ENCODE measurements at places on chromosomes 12 and 14.

DNA sequence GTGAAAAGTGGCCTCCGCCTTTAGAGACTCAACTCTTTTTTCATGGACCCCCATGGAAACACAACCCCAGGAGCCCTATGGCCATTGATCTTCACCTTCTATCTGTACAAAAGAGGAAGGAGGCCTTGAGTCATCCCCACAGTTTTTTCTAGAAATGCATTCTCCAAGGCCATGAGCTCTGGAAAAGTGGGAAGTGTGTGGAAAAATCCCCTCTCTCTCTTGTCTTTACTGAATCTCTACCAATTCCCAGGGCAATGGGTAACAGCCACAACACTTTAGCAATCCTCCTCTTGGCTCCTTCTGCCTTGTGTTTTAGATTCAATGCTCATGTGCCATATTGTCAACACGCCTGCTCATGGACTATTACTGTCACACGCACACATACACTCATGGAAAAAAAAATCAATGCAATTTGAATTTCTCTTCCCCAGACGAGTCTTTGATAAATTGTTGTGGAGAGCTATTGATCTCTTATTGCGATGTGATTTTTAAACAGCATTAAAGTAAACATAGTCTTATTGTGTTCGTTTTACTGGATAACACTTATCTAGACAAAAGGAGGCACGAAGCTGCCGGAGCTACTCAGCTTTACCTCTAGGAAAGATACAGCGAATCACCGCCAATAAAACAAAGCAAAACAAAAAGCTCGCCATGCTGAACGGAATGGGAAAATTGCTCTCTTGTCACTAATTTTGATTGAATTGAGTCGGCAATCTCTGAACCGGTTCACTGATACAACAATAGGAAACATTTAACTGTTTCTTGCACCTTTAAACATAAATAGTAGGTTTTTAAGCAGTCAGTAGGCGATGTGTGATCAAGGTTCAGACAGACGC, 260.3 kb downstream of the VRK1 start:
- no peak overlapping the region for H3K27ac ChIP-seq
- H3K36me3 ChIP-seq, result no peaks in the 10 kb centered on the region
- no peak for DNase-seq
- no peak overlapping the region for H3K4me3 ChIP-seq
- H3K4me1 ChIP-seq, result peaks cover 6% of the 10 kb centered on the region

GRCh38 chr12:117114784-117115183, 15.6 kb upstream of the TESC start:
- peaks cover 27% of the 10 kb centered on the region for H3K4me1 ChIP-seq
- H3K36me3 ChIP-seq, result no peaks in the 10 kb centered on the region
- no peak for DNase-seq
- H3K27me3 ChIP-seq, result no peaks in the 10 kb centered on the region

DNA sequence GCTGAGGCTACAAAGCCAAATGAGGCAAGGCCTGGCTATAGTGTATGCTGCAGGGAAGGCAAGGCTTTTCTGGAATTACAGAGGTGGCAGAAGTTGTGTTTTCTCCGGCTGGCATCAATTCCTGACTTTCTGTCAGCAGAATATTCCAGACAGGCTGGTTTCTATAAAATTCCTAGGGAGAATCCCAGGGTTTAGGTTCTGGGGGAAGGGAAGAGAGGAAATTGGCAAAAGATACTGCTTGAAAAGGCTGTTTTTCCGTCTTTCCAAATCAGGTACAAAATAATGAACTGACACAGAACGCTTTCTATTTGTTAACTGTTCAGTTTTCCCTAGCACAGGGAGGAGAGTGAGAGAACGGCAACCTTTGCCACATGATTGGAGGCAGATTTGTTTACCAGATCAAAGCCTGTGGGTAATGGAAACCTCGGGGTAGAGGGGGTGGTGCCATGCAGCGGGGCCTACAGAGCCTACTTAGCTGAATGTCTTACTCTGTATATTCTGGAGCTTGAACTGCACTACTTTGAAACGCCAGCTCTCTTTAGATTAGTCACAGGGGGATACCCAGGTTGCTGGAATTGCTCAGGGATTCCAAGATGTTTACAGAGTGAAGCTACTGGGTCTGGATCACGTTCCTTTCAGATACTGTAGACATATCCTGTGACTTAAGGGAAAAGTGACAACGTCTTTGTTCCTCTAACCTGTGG, 65.8 kb upstream of the DACT1 start:
- no peak overlapping the region for H3K27ac ChIP-seq
- H3K4me1 ChIP-seq, result no peaks in the 10 kb centered on the region
- no peaks in the 10 kb centered on the region for H3K27me3 ChIP-seq
- DNase-seq, result no peak
- no peaks in the 10 kb centered on the region for H3K36me3 ChIP-seq
- H3K4me3 ChIP-seq, result no peak overlapping the region

DNA sequence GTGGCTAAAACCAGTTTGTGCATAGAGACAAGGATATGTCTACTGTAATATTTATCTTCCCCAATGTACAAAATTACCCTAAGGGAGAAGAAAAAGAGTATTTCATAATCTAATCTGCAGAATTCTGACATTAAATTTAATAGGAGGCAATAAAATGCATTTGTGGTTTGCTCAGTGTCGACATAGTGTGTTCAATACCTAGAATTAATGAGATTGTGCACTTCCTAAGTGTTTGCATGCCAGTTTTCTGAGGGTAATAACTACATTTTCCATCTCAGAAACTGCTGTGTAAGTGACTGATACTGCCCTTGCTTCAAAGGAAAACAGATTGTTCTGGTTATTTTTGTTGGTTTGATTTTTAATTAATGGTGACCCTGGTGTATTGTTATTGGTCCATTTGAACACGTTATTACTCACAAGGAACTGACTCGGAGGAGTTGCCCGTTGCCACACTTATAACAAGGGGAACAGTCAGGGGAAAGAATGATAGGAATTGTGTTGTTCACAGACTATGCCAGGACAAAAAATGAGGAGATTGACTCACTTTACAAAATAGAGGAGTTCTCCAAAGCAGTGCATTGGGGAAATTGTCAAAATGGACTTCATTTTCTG, 960.3 kb upstream of the TMEM132C start:
- H3K4me3 ChIP-seq, result no peak overlapping the region
- H3K27me3 ChIP-seq, result peaks cover 69% of the 10 kb centered on the region
- H3K27ac ChIP-seq, result no peak overlapping the region

GRCh38 chr12:75863533-75863932, 168.0 kb downstream of the PHLDA1 start:
- no peak overlapping the region for H3K27ac ChIP-seq
- DNase-seq, result no peak
- peaks cover 3% of the 10 kb centered on the region for H3K4me1 ChIP-seq
- H3K36me3 ChIP-seq, result no peaks in the 10 kb centered on the region

DNA sequence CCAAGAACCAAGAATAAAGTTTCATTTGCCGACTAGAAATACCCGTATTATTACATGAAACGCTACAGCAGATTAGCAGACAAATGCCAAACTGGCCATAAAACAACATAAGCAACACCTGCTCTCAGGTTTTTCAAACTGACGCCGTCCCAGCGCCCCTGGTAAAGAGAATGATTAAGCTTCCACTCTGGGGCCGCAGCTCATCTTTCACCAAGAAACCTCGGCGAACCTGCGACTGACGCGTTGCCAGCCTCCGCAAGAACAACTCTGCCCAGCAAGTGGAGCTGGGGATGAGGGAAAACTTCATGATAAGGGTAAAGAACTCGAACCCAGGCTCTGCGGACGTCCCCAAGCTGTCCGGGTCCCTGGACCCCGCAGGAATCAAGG, 530 bp downstream of the ARL1 start:
- no peak for DNase-seq
- peaks cover 6% of the 10 kb centered on the region for H3K36me3 ChIP-seq
- no peaks in the 10 kb centered on the region for H3K27me3 ChIP-seq
- peak overlapping the region; percentile 96 for H3K27ac ChIP-seq
- H3K4me1 ChIP-seq, result peaks cover 39% of the 10 kb centered on the region

- peak overlapping the region; percentile 76 for H3K4me3 ChIP-seq
- DNase-seq, result no peak
- H3K36me3 ChIP-seq, result no peaks in the 10 kb centered on the region
- no peaks in the 10 kb centered on the region for H3K27me3 ChIP-seq
These were observed 122.4 kb downstream of the TSPAN9 start for GRCh38 chr12:3199551-3200031.

DNA sequence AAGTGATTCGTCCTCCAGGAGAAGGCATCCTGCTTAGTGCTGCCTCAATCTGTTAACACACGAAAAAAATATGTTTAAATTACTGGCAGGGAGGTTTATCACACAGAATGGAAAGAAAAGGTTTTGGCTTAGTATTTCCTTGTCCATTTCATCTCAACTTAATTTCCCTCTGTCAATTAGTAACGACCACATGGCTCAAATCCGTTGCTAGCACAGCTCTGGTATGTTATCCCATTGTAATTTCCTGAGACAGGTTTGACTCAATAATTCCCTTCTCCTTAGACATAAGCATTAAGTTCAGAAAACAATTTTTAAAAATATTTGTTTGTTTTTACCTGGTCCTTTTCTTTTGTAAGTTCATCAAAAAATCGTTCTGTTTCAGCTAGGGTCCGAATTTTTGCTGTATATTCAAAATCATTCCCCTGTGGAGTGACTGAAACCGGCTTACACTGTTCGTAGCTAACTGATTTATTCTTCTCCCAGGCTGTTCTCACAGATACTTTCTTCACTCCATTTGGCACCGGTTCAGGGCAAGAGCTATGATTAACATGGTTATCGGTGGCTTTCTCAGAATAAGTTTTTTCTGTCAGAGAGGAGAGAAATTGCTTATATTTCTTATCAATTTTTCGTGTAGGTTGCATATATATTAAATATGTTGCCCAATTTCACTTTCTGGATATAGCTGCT, 10.1 kb upstream of the PITPNM2 start:
- H3K4me1 ChIP-seq, result no peaks in the 10 kb centered on the region
- DNase-seq, result no peak
- H3K36me3 ChIP-seq, result peaks cover 67% of the 10 kb centered on the region
- no peak overlapping the region for H3K4me3 ChIP-seq
- H3K27me3 ChIP-seq, result no peaks in the 10 kb centered on the region
- H3K27ac ChIP-seq, result no peak overlapping the region

DNA sequence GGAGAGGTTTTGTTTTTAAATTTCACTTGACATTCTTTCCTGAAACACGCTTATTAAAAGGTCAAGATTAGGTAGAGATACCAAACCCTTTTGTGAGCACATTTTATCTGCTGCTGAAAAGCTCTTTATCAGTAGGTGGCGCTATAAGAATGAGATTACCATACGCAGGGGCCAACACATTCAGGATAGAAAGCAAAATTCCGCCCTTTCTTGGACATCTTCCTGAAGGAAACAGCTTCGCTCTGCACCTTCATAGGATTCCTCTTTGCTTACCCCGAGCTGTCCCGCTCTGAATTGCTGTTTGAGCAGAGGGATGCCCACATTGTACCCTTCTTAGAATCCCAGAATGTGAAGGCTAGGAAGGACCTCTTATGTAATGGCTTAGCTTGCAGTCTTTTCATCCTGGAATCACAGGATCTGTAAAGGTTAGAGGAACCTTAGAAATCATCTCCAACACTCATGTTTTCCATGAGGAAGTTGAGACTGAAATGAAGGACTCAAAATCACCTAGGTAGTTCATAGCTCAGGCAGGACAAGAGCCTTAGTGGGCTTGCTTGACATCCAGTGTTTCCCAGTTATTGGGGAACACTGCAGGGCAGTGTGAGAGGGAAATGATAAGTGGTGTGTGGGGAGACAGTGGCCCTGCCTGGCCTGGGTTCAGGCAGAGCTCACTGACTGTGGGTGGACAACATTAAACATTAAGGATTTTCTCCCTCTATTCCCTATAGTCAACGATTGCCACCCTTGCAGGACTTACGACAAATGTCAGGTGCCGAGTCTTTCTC, 38.7 kb upstream of the CRY1 start:
- no peaks in the 10 kb centered on the region for H3K36me3 ChIP-seq
- H3K4me1 ChIP-seq, result no peaks in the 10 kb centered on the region
- DNase-seq, result no peak
- H3K27ac ChIP-seq, result no peak overlapping the region

DNA sequence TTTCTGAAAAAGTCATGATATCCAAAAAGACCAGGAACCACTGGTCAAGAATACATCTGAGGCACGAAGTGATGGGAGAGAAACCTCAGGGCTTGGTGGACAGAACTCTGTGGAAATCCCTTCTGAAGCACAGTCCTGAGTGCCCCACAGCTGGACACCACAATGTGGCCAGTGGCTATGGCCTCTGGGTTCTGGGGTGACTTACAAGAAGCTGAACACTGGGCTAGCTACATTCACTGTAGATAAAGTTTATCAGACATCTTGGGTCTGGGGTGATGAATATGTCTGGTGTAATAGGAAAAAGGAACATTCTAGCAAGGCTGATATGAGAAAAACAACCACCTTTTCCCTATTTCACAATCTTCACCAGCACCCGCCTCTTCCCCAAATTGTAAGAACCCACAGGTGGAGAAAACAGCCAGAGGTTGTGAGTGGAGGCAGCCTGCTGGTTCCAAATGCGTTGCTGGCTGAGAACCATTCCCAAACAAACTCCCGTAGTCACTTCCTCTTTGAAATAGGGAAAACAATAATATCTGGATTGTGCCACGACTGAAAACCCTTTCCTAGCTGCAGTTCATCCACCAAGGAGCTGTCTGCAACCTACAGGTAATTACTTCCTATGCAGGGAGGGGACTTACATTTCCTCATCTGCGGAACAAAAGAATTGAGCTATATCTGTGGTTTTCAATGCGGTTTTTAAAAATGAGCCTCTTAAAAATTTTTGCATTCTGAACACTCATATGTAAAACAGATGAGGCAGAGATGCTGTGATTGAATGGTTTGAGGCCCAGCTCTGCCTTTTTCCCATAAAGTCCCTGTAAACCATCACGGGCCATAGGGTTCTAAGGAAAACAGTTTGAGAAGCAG, 193.6 kb downstream of the SLC41A2 start:
- H3K36me3 ChIP-seq, result no peaks in the 10 kb centered on the region
- no peak overlapping the region for H3K4me3 ChIP-seq
- no peaks in the 10 kb centered on the region for H3K27me3 ChIP-seq
- no peak overlapping the region for H3K27ac ChIP-seq
- no peak for DNase-seq
- H3K4me1 ChIP-seq, result no peaks in the 10 kb centered on the region

DNA sequence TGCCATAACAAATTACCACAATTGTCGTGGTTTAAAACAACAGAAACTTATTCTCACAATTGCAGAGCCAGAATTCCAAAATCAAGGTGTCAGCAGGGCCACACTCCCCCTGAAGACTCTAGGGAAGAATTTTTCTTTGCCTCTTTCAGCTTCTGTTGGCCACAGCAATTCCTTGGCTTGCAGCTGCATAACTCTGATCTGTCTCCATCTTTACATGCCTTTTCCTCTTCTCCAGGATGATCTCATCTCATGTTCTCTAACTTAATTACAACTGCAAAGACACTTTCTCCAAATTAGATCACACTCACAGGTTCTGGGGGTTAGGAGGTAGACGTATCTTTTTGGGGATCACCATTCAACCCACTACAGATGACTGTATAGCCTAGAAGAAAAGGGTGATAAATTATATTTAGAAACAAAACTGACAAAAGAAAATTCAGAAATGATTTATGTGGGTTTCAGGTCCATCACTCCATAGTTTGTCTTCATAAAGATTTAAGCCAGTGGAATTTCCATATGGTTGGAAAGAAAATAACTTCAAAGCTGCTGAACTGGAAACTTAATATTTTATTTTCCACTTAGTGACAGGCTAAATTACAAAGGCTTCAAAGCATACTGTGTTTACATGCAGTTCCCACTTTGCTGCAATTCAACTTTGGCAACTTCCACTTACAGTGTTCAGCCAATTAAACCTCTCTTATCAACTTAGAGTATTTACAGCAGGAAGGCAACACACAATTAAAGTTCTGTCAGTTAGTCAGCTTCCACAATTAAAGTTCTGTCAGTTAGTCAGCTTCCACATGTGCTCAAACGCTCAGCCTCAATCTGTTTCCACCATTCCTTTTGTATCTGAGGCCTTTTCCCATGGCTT, 213.3 kb downstream of the EPS8 start:
- no peak overlapping the region for H3K4me3 ChIP-seq
- H3K36me3 ChIP-seq, result no peaks in the 10 kb centered on the region
- H3K27me3 ChIP-seq, result no peaks in the 10 kb centered on the region
- no peak overlapping the region for H3K27ac ChIP-seq
- DNase-seq, result no peak
- peaks cover 11% of the 10 kb centered on the region for H3K4me1 ChIP-seq
